ENCODE measurements at places on chromosomes 11 and 22.

DNA sequence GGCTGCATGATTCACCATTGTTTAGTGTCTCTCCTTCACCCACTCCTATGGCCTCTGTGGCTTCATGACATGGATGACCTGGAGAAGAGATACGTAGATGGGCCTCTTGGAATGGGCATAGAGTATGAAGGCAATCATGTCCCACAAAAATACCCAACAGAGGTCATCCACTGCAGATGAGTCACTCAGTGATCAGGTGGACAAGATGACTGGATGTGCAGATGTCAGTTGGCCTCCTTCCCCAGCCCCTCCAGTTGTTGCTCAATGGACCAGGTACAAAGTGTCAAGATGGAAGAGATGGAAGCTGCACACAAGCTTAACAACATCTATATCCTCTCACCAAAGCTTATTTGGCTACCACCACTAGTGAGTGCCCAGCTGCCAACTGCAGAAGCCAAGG lies 41.0 kb upstream of the CLPB start:
- no peak for DNase-seq

- no peak for DNase-seq
These were observed 941 bp downstream of the CLCF1 start for GRCh38 chr11:67372321-67372992.

DNA sequence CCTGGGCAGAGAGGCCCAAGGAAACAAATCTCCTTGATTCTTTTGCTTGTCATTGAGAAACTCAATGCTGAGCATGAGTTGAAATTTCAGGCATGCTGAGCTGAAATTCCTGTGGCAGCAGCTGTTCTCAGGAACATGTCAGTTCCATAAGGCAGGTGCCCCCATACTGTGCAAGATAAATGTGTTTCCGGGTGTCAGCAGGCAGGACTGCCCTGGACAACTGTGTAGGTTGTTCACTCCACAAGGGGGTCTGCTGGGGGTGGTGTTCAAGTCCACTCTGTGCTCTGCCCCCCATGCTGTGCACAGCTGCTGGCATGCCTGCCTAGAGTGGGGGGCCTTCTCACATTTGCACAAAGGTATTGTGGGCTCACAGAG lies 133.7 kb downstream of the CTTN start:
- DNase-seq: no peak

DNA sequence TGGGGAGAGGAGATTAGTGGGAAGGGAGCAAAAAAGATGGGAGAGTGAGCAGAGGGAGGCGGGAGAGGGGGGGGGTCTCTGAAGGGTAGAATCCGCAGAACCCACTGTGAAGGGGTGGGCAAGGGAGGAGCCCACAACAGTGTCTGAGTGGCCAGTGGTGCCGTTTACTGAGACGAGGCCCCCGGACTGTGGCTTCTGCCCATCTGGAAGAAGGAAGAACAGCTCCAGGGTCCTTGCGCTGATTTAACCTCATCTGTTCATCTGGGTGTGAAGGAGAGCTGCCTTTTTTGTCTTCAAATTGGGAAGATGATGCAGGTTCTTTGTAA lies 45.7 kb upstream of the ANO1 start:
- no peak for DNase-seq

- no peak for DNase-seq
These were observed 48.4 kb upstream of the HEPHL1 start for GRCh38 chr11:93972790-93973189.

GRCh38 chr11:135009125-135009524 lies 597.1 kb upstream of the B3GAT1 start:
- DNase-seq: no peak

DNA sequence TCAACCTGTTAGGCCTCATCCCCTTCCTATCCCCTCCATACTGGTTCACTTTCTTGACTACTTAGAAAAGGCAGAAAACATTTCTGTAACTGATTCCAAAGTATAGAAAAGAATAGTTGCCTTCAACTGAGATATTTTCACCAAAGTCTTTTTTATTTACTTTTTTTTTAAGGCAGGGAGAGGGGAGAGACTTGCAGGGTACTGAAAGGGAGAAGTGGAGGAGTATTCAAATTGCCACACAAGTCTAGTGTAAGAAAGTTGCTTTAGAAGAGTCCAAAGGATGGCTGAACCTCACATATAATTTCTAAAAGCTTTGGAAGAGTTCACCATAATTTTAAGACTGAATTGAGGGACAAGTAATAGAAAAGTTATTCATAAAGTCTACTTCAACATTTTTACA lies 6.3 kb downstream of the PHF21A start:
- DNase-seq: no peak

DNA sequence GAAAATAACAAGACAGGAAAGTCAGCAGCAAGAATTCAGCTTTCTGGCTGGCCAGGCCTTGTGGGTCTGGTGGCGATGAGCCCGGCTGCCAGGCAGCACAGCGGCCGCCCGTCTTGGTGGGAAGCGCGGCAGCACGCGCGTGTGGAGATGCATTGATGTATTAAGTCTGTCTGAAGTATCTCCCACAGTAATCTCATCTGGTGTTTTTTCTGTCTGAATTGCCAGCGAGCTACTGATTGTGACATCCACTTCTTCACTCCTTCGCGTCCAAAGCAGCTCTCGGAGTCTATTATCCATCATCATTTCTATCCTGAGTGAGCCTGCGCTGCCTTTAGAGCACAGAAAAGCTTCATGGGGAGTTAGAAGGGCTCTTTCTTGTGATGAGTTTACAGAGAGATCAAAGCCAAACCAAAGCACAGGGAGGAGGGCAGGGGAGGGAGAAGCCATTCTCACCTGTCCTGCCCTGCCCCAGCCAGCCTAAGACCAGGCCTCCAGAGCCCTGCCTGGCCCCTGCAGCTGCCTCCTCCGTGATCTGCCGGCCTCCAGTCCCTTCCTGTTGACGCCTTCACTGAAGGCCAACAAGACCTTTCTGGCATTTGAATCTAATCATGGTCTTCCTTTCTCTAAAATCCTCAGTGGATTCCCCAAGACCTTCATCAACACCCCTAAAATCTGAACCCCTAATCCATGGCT lies 1419.0 kb downstream of the TBC1D22A start:
- no peak for DNase-seq

DNA sequence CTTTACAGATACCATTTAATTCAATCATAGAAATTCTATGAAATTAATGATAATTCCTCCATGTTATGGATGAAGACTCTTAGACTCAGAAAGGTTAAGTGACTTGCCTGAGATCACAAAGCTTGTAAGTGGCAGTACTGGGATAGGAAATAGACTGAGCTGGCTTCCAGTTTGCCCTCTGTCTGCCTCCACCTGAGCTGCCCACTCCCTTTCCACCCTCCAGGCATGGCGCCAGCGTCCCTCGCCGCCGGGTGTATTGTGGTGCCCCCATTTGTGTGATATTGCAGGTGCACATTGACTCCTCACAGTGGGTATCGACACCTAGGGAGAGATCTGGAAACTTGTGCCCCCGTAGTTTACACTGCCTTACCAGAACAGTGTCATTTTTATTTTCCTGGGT lies 9.4 kb upstream of the RPS3 start:
- DNase-seq: no peak

DNA sequence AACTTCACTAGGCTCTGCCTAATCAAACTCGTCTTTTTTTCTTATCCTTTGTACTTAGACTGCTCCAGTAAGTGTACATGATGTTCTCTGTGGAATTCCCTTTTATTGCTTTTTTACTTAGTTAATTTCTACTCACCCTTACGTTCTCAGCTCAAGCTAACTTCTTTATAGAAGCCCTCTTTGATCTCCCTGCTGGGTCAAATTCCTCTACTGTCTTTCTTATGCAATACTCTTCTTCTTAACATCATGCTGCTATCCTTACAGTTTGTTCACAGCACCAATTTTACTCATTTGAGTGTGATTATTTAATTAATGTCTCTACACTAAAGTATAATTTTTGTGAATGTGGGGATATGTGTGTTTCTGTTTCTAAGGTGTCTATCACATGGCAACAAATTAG lies 498.3 kb downstream of the CNTN5 start:
- DNase-seq: no peak
